Smooth muscle cell of trachea (primary cell): ENCODE measurements at places on chromosomes 5 and 9. TPM values are rescaled to one million over a fixed set of nuclear protein-coding genes. Genes with fewer than 3 reads are reported as not detected.

Gene SPATA31D4
- not detected in 2 replicates for total RNA-seq

Gene HTR1A
- not detected in 2 replicates for total RNA-seq

Gene OR1Q1
- total RNA-seq: not detected in 2 replicates

Gene DNAJC21
- total RNA-seq: 33.2 and 37.2 TPM in 2 replicates

Gene MAMDC2
- 3.2 and 3.8 TPM in 2 replicates for total RNA-seq

Gene SCGB3A2
- total RNA-seq: not detected in 2 replicates

Gene NTNG2
- total RNA-seq: 2.0 and 4.8 TPM in 2 replicates

Gene AGXT2
- total RNA-seq: 0.17 TPM in 1 of 2 replicates, not detected in the other
